ENCODE measurements at places on chromosomes 6 and 20.

GRCh38 chr20:57819291-57819690 lies 109.5 kb upstream of the PMEPA1 start:
- DNase-seq: no peak

GRCh38 chr6:36967301-36967700 lies 12.8 kb downstream of the PI16 start:
- DNase-seq: no peak

- no peak for DNase-seq
Measured at GRCh38 chr6:113178349-113178748, 678.8 kb upstream of the MARCKS start.

GRCh38 chr6:340991-341827 lies 48.9 kb downstream of the DUSP22 start:
- DNase-seq: no peak

DNA sequence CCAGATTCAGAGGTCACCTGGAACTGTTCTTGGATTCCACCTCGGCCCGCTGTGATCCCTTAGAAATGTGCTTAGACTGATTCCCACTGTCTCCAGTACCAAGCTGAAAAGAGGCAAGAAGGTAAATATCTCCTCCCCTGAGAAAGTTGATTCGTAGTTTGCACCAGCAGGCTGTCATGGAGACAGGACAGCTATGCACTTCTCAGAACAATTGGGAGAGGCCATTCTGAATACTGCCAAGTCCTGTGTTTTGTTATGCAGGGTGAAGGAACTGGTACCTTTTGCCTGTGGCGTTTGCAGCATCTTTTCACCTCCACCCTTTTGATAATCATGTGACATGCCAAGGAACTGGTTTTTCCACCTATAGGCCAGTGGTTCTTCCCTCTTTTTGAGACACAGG lies 58.2 kb upstream of the RNGTT start:
- no peak for DNase-seq

DNA sequence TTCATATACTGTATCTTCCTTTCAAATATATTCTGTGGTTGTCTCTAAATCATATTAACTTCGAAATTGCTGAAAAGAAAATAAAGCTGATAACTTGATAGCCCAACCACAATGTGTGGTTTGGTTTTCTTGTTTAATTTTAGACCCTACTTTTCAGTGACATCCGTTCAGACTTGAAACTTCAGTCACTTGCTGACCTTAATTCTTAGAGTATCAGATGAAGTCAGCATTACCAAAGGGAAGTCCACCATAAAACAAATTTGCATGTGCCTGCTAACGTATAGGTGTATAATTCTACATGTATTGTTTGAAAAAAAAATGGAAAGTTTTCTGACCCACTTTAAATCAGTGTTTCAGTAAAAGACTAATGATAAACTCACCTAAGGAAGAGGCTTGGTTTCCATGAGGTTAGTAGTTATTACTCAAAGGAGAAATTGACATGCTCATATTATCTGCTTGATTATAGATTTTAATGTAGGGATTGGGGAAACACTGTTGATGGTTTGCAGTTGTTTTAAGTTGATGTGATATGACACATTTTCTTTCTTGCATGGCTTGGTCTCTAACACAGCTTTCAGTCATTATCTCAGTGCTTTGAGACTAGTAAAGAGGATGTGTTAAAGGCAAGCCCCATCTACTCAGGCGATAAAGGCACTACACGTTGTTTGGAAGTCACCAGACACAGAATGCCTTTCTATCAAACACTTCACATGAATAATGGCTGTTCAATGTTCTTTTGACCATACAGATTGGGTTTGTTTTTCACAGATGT lies 5.2 kb upstream of the IL17A start:
- DNase-seq: no peak

DNA sequence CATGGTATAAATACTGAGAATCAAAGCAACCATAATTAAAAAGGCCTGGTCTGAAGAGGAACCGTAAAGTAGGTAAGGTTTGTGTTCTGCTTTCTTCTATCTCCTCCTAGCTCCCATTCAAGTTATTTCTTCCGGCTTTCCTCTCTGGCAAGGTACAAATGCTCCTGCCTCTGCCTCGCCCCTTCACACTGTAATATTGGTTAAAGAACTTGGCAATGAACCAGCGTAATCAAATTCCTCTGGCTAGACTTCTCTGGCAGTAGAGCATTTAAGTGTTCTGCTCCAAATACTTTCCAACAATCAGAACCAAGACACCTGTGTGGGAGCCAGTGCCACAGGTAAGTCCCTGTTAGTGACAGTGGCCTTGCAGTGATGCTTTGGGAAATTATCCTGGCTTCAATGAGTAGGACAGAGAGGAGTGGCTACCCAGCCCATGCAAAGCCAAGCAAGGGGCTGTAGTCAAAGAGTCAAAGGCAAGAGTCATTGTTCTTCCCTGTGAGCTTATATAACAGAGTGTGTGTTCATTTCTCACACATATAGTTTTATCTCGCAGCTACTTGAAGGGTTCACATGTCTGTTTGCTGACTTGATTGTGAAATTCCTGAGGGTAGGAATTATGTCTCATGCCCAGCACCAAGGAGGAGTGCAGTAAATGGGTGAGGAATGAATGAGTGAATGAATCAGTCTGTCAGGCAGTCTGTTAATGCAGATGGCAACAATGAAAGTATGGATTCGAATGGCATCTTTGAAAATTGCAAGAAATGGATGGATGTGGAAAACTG lies 329.3 kb downstream of the NRN1 start:
- DNase-seq: no peak

DNA sequence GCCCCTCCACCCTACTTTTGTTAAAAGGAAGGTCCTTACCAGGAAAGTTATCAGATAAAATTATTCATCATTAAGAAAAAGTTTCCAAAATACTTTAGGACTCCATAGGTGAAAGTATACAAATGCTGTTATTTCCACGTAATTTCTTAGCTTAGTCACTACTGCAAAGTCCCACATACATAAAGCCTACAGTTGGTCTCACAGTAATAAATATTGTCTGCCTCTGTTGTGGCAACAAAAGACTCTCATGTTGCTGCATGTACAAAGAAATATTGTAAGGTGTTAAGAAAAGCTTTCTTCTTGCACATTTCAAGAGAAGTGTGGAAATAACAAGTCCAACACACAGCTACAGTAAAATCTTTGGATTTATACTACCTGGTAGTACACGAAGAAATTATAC lies 102.4 kb upstream of the DST start:
- no peak for DNase-seq

- no peak for DNase-seq
Measured at GRCh38 chr6:151109869-151110575, 129.7 kb upstream of the AKAP12 start.

GRCh38 chr6:139117734-139118133 lies 17.1 kb upstream of the HECA start:
- DNase-seq: no peak

DNA sequence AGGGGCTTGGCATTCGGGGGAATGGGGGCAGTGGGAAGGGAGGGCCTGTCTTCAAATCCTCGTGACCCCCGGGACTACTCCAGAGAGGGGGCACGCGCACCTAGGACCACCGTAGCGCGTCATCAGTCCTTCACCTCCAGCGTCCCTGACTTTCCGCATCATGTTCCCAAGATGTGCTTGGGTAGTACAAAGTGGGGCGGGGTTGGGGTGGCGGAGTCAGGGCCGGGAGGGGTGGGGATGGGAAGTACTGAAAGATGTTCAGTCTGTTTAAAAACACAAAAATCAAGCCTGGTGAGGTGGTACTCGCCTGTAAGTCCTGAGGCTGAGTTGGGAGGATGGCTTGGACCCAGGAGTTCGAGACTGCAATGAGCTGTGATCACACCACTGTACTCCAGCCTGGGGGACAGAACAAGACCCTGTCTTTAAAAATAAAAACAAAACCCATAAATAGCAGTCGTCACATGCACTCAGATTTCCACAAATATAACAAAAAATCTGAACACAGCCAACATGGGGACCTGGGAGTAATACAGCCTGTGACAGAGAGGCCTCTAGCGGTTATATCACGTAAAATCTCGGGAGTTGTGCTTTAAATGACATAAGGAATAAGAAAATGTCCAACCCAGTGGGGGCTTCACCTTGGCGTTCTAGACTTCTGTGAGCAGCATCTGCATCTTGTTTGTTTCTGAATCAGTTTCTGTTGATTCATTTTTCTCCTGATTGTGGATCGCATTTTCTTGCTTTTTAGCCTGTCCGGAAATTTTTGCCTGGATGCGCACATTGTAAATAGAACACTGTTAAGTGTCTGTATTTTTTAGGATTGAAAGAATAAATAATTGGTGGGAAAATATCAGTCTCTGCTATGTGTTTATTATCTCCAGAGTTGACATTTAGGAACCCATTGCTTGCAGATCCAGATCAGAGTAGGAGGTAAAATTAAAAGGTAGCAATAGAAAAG lies 698 bp upstream of the LRP11 start:
- DNase-seq: no peak

DNA sequence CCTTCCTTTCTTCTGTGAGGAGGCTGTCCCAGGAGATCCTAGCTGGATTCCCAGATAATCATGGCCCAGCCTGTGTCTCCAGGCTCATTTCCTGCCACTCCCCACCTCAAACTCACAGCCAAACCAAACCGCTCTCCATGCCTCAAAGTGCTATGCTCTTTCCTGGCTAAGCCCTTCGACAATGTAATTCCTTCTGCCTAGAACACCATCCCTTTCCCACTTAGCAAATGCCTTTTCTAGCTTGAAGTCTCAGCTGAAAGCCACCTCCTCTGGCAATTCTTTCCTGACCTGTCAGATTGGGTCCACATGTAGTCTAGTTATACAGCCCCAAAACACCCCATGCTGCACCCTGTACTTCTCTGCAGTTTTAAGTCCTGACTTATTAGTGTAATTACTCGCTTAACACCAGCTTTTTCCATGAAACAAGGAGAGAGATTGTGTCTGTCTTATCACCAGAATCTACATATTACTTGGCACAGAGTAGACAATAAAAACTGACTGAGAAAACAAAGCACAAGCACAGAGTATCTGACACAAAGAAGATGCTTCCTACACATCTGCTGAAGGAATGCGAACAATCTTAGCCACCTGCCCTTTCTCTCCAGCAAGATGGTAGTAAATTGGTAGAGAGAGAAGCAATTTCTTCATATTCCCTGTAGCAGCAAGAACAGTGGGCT lies 5.4 kb downstream of the TRIM26 start:
- no peak for DNase-seq

GRCh38 chr6:156419594-156419993 lies 357.6 kb upstream of the ARID1B start:
- DNase-seq: no peak

DNA sequence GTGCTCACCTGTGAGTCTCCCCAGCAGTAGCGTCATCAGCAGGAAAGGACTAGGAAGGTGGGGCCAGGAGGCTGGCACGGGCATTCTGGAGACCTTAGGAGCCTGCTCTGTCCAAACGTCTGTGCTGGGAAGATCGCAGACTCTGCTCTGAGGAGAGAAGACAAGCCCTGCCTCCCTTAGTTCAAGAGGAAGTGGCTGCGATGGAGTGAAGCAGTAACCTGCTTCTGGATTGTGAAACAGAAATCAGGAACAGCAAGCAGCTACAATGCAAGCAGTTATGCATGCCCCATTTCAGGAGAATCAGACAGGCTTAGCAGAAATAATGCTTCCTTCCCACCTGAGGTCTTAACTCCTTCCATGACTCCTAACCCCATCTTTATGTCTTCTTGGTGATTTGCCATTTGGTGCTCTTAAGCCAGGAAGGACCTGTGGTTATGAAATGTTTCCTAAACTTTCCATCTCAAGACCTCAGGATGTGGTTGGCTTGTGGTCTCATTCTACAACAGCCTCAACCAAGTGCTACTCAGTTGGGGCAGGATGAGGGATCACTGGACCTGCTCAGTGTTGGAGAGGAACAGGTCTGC lies at the start of gene SIRPB1:
TSS of gene SIRPB1 (minus strand) at position 149 of the 584 bp plus-strand sequence. CDS start at position 84, 65 bp downstream.
- no peak for DNase-seq

GRCh38 chr6:42933205-42933604 lies 3.9 kb downstream of the CNPY3 start:
- no peak for DNase-seq

DNA sequence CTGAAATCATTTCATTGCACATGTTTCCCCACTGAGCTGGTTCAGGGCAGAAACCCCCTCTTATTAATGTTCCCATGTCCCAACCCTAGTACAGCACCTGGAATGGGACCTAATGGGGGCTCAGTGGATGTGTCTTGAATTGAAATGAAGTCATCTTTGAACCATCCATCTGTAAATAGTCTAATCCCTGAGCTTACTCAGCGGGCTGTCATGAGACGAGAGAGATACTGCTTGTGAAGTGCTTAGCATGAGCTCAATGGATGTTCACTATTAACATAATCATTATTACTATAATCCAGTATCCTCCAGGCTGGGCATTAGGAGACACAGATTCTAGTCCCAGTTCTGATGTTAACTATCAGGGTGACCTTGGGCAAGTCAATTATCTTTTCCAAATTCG lies 106.6 kb upstream of the LRFN2 start:
- DNase-seq: no peak

Data from activated CD4-positive, alpha-beta T cell treated with anti-CD3 and anti-CD28 coated beads for 1 hour (primary cell).